ENCODE measurements at places on chromosomes 3 and 15. TPM values are rescaled to one million over a fixed set of nuclear protein-coding genes. Genes with fewer than 3 reads are reported as not detected.

Gene COL7A1
- total RNA-seq, result 1.9 TPM

Gene WDR72
- not detected for total RNA-seq

Gene SCN11A
- not detected for total RNA-seq

Gene NKIRAS1
- total RNA-seq, result 2.9 TPM

DNA sequence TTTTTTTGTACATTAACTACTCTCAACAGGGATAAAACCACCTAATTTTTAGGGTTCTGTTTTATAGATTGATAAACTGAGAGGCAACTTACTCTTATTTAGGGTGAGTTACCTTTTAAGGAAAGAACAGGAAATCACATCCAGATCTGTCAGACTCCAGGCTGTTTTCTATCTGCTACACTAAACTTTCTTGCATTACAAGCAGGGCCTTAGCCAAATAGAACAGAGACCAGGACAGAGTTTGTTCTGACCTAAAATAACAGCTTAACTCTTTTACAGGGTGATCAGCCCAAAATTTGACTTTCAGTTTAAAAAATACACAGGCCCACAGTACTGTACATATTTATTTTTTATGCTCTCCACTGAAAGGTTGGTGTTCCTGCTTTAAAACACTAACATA is 38.6 kb downstream of the SGO1 start:
- H3K27ac ChIP-seq, result no peak overlapping the region
- no peaks in the 10 kb centered on the region for H3K4me1 ChIP-seq
- H3K4me3 ChIP-seq, result no peak overlapping the region
- no peaks in the 10 kb centered on the region for H3K36me3 ChIP-seq
- no peak for DNase-seq

DNA sequence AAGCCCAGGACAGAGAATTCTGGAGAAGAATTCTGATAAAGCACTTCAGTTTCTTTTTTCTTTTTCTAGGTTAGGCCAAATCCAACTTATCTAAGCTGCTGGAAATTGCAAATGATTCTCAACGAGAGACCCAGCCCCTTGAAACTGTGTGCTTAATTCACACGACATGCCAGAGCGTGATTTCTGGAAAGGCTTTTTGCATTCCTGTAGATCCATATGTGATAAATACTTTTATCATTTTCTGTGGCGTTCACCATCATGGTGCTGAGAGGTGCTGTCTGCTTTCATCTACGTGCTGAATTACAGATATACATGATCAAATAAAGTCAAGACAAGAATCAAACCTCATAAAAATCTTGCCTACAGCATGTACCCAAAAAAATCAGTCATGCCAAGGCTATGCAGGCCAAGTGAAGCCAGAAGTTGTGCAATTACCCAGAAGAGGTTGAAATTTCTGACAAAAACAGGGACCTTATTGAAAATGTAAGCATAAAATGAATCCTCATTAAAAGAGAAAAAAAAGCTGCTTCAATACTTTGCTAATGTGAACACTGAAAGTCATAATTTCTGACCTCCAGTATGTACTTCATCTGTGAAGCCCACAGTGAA is 10.8 kb upstream of the MEF2A start:
- no peak overlapping the region for H3K4me3 ChIP-seq
- no peaks in the 10 kb centered on the region for H3K4me1 ChIP-seq
- no peak overlapping the region for H3K27ac ChIP-seq
- peaks cover 1% of the 10 kb centered on the region for H3K27me3 ChIP-seq
- DNase-seq, result no peak

- no peaks in the 10 kb centered on the region for H3K36me3 ChIP-seq
- H3K27ac ChIP-seq, result no peak overlapping the region
- H3K27me3 ChIP-seq, result no peaks in the 10 kb centered on the region
- no peak overlapping the region for H3K4me3 ChIP-seq
Observed at GRCh38 chr3:108292450-108292849, 3.9 kb upstream of the HHLA2 start.

DNA sequence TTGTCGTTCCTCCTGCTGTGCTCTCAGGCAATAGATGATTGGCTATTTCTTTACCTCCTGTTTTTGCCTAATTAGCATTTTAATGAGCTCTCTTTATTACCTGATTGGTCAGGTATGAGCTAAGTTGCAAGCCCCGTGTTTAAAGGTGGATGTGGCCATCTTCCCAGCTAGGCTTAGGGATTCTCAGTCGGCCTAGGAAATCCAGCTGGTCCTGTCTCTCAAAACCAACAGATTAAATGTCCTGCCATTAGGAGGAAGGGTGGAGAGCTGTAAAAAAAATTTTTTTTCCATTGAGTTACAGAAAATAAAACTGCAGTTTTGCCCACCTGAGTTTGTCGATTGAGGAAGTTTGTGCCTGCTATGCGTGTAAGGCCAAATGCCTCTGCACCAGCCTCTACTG is 5.4 kb upstream of the ACSBG1 start:
- DNase-seq, result no peak
- no peak overlapping the region for H3K4me3 ChIP-seq
- no peaks in the 10 kb centered on the region for H3K36me3 ChIP-seq
- no peaks in the 10 kb centered on the region for H3K4me1 ChIP-seq

DNA sequence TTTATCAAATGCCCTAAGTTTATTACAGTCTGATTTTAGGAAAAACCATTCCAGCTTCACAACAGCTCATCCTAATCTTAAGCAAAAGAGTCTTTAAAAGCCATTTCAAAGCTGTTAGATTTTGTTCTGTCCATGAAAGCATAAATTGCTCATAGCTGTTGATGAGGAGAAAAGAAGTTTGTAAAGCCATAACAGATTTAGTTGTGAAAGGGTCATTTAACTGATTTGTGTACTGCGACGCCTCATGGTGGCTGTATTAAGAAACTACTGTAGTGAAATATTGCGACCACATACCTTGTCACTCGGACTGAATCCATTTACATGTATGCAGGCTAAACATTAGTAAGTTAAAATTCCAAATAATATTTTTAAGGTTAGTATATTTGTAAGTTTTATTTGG is 20.9 kb downstream of the BBX start:
- H3K36me3 ChIP-seq, result no peaks in the 10 kb centered on the region
- no peak overlapping the region for H3K27ac ChIP-seq
- no peak overlapping the region for H3K4me3 ChIP-seq
- no peaks in the 10 kb centered on the region for H3K27me3 ChIP-seq

GRCh38 chr15:40744815-40745152 is 10.3 kb downstream of the RMDN3 start:
- no peaks in the 10 kb centered on the region for H3K4me1 ChIP-seq
- no peak overlapping the region for H3K27ac ChIP-seq
- H3K27me3 ChIP-seq, result no peaks in the 10 kb centered on the region
- peaks cover 8% of the 10 kb centered on the region for H3K36me3 ChIP-seq
- no peak for DNase-seq
- H3K4me3 ChIP-seq, result no peak overlapping the region

GRCh38 chr15:57090496-57090859 is 172.0 kb downstream of the TCF12 start:
- no peaks in the 10 kb centered on the region for H3K36me3 ChIP-seq
- no peaks in the 10 kb centered on the region for H3K27me3 ChIP-seq
- H3K4me1 ChIP-seq, result peaks cover 10% of the 10 kb centered on the region
- no peak overlapping the region for H3K27ac ChIP-seq
- H3K4me3 ChIP-seq, result no peak overlapping the region

DNA sequence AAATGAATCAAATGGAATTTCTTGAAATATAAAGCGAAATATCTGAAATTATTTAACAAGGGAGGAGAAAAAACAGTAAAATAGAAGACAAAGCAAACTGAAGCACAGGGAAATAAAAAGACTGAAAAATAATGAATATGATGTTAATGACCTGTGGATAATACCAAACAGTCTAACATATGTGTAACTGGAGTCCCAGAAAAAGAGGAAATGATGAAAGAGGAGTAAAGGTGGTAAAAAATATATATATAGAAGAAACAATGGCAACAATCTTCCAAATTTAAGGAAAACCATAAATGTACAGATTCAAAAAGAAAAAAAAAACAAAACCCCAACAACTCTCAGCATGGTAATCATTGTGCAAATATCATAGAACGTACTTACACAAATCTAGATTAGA is 21.2 kb downstream of the UBE3A start:
- no peak overlapping the region for H3K27ac ChIP-seq
- no peak for DNase-seq
- H3K27me3 ChIP-seq, result no peaks in the 10 kb centered on the region
- no peak overlapping the region for H3K4me3 ChIP-seq

GRCh38 chr3:161156936-161157335 is 51.8 kb upstream of the B3GALNT1 start:
- peak; percentile 33 for DNase-seq
- H3K4me1 ChIP-seq, result no peaks in the 10 kb centered on the region
- no peak overlapping the region for H3K4me3 ChIP-seq
- no peaks in the 10 kb centered on the region for H3K36me3 ChIP-seq
- H3K27ac ChIP-seq, result no peak overlapping the region

- H3K27me3 ChIP-seq, result no peaks in the 10 kb centered on the region
- no peak overlapping the region for H3K27ac ChIP-seq
- no peaks in the 10 kb centered on the region for H3K36me3 ChIP-seq
Observed at GRCh38 chr15:75033809-75034208, 10.4 kb downstream of the PPCDC start.

DNA sequence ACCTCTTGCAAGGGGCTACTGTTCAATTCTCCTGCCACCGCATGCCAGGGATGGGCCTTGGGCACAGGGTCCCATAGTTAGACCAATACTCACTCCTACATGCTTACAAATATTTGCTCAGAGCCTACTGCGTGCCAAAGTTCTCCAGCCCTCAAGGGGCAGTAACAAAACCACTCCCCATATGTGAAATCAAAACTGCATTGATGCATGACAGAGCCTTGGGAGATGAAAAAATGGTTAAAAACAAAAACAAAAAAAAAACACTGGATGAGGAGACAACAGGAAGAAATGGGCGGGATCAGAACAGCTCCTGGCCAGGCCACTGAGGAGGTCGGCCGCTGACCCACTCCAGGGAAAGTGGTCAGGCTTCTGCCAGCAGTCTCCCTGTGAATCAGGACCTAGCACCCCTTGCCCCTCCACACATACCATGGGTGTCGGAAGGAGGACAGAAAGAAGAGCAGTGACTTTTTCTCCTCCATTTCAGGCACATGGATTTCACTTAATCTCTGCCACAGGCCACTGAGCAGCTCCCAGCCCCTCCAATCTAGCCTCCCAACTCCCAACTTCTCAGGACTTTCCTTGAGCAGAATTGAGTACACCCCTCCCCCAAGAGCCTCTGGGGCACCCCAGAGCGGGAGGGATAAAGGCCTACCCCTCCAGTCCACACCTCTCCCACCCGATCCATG is 2.8 kb downstream of the PLXNB1 start:
- no peak overlapping the region for H3K27ac ChIP-seq
- peaks cover 10% of the 10 kb centered on the region for H3K4me1 ChIP-seq
- H3K27me3 ChIP-seq, result no peaks in the 10 kb centered on the region
- DNase-seq, result no peak

- H3K4me1 ChIP-seq, result peaks cover 3% of the 10 kb centered on the region
- DNase-seq, result peak; percentile 7
- no peak overlapping the region for H3K27ac ChIP-seq
- peaks cover 6% of the 10 kb centered on the region for H3K27me3 ChIP-seq
Observed at GRCh38 chr15:91849749-91850161, 3.8 kb upstream of the SLCO3A1 start.

DNA sequence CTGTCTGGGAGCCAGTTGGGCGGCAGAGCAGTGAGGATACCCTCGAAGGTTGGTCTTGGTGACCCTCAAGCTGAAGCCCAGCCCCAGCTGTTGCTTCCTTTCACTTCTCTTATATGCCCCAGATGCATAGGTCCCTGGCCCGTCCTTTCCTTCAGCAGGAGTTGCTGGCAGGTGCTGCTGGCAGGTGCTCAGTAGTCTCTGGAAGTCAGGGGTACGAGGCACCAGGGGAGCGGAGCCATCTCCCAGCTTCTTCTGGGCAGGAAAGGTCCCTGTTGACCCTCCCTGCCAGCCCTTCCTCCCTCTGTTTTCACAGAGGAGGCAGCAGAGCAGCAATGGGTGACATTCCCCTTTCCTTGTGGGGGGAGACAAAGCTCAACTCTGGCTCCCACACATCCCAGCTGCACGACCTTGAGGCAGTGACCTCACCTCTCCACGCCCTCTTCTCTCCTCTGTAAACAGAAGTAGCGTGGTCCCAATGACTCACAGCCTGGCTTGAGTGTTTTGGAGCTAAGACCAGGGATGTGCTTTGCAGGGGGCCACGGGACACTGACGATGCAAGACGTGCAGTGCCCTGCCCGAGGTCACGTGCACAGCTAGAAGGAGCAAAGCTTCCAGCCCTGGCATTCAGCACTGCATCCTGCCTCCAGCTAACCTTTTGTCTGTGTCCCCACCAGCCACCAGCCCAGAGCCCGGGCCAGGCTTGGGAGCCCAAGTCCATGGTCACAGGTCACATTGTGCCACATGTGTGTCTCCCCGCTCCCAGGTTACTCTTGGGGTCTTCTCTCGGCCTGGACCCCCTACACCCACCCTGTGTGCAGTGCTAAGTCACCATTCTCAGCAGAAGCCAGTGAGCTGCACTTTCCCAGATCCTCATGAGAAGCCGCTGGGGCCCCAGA is 49.7 kb downstream of the SLC6A6 start:
- H3K36me3 ChIP-seq, result peaks cover 8% of the 10 kb centered on the region
- H3K27ac ChIP-seq, result peak overlapping the region; percentile 89
- peak; percentile 83 for DNase-seq
- H3K4me3 ChIP-seq, result no peak overlapping the region
- H3K27me3 ChIP-seq, result no peaks in the 10 kb centered on the region
- peaks cover 25% of the 10 kb centered on the region for H3K4me1 ChIP-seq

DNA sequence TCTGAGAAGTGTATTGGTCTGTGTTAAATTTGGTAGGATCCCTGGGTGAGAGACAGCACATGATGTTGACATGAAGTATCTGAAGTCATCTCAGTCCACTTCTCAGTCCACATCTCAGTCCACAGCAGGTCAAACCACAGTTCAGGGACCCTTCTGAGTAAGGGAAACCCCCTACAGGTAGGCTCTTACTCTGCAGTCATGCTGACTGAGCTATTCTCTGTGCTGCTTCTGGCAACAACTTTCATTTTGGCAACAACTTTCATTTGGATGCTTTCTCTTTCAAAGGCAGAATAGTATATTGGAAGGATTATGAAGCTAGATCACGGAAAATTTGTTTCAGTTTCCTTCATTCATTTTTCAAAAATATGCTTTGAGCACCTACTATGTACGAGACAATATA is 178.2 kb upstream of the GOLIM4 start:
- H3K4me3 ChIP-seq, result no peak overlapping the region
- no peak for DNase-seq
- H3K27ac ChIP-seq, result no peak overlapping the region
- H3K27me3 ChIP-seq, result no peaks in the 10 kb centered on the region
- no peaks in the 10 kb centered on the region for H3K36me3 ChIP-seq

DNA sequence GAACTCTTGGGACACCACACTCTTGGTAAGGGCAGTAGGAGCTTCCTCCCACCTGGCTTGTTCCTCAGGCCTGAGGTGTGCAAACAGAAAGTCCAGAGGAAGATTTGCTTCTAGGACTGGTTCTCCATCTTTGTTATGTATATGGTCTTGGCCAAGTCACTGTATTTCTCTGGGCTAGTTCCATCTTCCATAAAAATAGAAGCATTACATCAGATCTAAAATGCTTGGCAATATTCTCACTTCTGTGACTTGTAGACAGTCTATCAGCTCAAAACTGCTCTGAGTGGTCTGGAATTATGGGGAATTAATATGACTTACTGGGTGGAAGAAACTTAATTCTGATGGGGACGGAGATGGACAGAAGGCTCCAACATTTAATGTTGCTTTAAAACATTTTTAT is 55.2 kb downstream of the TMEM108 start:
- no peak for DNase-seq
- H3K27ac ChIP-seq, result no peak overlapping the region
- H3K4me1 ChIP-seq, result no peaks in the 10 kb centered on the region

Data from endothelial cell of umbilical vein (primary cell).